NCI-H1092 treated with DMSO at 0.1 percent for 48 hours (cell line): ENCODE measurements at places on chromosomes 5 and 9.

- DNase-seq: no peak
Observed at GRCh38 chr9:12604164-12604821, 88.9 kb upstream of the TYRP1 start.

DNA sequence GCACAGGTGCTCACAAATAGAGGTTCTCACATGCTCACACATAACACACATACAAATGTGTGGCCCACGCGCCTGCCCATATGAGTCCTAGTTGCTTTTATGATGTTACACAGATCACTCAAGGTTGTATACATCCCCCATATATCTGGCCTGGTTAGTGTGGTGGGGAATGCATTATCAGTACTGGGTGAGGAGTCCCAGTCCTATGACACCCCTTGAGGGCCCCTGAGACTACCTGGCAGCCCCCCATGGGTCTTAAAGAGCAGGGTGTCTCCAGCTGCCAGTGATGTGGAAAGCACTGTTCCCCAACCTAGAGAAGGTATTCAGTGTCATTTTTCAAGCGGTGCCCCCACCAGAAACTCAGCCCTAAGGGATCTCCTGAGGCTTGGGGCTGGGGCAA lies 2.8 kb upstream of the HAND1 start:
- no peak for DNase-seq

DNA sequence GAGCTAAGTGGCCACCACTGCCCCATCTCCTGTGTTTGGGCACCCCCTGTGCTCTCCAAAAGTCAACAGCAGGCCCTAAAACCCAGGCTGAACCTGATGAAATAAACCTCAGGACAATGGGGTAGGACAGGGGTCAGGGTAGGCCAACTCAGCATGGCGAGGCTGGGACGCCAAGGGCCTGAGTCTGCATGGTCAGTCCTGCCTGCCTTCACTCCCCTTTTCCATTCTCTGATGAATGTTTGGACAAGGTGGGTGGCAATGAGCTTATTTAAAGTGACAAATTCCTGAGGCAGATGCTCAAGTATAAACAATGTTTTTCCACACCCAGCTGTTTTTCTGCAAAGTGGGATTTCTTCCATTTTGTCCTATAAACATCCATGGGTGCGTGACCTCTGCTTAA lies 47.2 kb upstream of the CXCL14 start:
- DNase-seq: no peak

- DNase-seq: no peak
Observed at GRCh38 chr5:141084487-141084989, 9.9 kb upstream of the PCDHB2 start.

- DNase-seq: no peak
Observed at GRCh38 chr9:14198047-14198840, 115.7 kb downstream of the NFIB start.

GRCh38 chr9:95598236-95598635 lies 81.5 kb upstream of the PTCH1 start:
- no peak for DNase-seq

DNA sequence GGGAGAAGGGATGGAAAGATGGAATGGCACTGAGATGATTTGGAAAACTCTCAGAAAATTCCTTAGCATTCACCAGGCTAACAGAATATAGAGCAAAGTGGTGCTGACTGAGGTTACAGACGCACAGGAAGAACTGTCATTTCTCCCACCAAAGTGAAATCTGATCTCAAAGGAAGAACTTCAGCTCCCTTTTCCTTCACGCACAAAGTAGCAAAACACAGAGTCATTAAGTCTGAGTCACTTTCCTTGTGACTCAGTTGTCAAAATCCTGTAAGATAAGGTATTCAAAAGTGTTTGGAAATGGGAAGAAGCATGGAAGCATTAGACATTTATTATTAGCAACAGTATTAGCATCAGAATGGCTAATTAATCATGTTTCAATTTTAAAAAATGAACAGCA lies 11.7 kb downstream of the MPDZ start:
- DNase-seq: no peak

DNA sequence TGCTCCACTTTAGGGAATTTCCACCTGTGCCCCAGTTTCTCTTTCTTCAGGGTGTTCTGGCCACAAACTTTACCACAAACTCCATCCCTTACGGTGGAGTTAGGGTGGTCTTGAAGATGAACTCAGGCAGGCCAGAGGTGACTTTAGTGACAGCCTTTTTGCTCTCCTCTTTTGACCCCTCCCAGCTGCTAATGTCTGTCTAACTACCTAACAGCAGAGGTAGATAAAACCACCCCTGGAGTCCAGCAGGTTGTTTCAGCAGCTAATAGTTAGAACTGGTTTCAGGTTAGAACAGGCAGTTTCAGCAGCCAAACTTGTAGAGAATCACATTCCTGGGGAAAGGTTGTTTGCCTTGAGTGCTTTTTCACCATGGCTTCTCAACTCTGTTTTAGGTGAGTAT lies 971.3 kb upstream of the CDH18 start:
- no peak for DNase-seq

- peak; percentile 0 for DNase-seq
Observed at GRCh38 chr5:54651482-54652076, 134.0 kb downstream of the SNX18 start.

GRCh38 chr9:31486630-31487029 lies 897.8 kb upstream of the ACO1 start:
- no peak for DNase-seq

DNA sequence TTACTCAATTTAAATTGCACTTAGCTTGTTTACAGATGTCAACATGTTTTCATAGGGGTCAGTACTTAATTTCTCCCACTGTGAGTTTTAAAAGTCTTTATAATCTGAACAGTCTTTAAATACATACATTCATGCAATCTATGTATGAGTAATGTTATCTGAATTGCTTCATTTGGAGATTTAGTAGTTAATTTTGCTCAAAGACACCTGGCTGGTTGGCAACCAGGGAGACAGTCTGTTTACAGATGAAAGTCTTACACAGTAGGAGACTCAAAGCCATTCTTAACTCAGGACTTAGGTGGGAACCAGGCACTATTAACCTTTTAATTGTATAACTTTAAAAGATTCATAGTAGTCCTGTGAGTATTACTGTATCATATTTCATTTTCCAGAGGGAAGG lies 29.3 kb downstream of the DAB2 start:
- no peak for DNase-seq

GRCh38 chr9:101567725-101568350 lies 26.9 kb downstream of the PPP3R2 start:
- no peak for DNase-seq

- no peak for DNase-seq
Observed at GRCh38 chr5:150053713-150054392, 32.5 kb downstream of the CSF1R start.

GRCh38 chr5:143016777-143017516 lies 246.8 kb downstream of the ARHGAP26 start:
- peak; percentile 44 for DNase-seq

- no peak for DNase-seq
Observed at GRCh38 chr9:129674229-129674628, 8.8 kb downstream of the PRRX2 start.

- DNase-seq: no peak
Observed at GRCh38 chr5:55989860-55990259, 4.9 kb downstream of the IL6ST start.

- DNase-seq: no peak
Observed at GRCh38 chr9:129204840-129205239, 26.8 kb upstream of the IER5L start.

DNA sequence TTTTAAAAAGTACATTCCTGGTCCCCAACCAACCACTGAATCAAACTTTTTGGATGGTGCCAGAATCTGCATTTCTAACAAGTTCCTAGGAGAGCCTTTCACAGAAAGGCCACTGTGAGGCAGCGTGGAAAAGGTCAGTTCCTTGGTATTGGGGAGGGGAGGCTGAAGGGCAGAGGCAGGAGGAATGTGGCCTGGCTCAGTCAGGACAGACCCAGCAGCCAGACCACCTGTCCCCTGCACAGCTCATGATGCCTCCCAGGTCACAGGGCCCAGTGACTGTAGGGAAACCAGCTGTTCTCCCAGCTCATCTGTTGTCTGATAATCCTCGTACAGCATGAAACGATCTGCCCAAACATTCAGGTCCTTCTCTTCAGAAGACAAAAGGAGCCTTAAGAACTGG lies 132.9 kb downstream of the LHFPL2 start:
- DNase-seq: no peak

- DNase-seq: no peak
Observed at GRCh38 chr9:78592811-78593210, 295.9 kb downstream of the PSAT1 start.

DNA sequence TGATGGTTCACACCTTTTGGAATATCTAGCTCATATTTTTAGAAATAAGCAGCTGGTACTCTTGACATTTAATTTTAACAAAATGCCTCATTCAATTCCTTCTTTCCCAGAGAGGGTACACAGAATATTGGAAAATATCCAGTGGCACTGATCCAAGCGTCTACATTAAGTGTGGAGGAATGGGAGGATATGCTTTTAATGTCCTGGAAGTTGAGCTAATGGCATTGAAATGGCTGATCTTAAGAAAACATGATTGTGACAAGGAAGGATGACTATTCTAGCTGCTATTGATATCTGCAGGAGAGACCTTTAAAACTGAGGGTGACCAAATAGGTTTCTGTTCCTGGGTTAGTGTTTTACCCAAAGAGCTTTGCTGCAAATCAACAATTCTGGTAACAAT lies 30.0 kb downstream of the ZNF366 start:
- DNase-seq: no peak

DNA sequence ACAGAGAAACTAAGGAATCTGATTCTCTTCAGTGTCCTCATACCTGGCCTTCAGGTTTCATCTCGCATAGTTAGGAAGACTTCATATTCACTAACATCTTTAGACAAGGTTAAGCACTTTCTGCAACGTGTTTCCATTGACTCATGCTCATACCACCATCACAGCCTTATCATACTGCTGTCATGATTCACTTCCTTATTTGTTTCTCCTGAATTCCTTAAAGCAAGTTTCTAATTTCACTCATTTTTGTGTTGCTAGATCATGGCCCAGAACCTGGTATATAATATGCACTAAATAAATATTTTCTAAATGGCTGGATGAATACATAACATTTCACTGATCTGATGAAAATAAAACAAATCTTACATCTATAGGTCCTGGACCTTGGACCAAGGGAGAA lies 472.9 kb downstream of the PRELID2 start:
- no peak for DNase-seq

DNA sequence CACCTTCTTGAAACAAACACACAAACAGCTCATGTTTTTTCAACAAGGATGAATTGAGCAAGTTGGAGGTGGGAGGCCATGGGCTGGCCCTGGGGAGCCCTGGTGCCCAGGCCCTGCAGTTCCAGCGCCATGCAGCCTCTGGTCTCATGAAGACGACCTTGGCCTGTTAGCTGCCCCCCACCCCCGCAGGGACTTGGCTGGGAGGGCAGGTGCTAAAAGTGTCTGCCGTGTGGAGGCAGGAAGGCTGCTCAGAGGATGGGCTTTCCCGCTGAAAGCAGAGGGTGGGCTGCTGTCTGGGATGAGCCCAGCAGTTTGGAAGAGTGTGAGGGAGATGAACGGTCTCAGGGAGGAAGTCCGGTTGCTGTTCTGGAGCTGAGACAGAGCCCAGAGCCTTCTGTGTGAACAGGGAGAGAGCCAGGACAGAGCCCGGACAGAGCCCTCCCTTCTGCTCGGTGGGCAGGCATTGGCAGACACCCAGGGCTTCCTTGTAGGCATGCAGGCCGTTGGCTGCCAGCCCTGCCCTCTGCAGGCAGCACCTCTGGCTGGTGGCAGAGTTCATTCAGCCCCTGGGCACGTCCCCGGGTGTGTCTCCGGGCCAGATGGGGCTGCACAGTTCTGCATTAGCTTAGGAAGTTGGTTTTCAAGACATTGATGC lies 18.7 kb downstream of the ROPN1L start:
- DNase-seq: no peak

- no peak for DNase-seq
Observed at GRCh38 chr9:126788046-126788445, 16.8 kb upstream of the ZBTB43 start.

DNA sequence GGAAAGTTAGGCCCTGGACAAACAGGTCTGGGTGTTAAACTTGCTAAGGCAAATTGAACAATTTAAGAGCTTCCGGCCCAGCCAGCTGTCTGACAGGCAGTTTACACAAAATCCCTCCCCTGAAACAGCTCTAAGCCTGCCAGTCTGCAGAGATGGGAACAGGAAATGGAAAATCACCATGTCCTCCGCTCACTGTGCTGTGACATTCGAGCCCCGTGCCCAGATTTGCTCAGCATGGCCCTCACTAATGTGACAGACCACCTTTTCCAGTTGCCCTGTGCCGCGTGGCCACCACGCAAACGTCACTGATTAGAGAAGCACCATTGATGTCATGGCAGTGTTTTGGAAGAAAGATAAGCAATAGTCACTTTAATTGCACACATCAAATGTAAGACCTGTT lies 41.0 kb downstream of the CCNJL start:
- DNase-seq: peak; percentile 54

DNA sequence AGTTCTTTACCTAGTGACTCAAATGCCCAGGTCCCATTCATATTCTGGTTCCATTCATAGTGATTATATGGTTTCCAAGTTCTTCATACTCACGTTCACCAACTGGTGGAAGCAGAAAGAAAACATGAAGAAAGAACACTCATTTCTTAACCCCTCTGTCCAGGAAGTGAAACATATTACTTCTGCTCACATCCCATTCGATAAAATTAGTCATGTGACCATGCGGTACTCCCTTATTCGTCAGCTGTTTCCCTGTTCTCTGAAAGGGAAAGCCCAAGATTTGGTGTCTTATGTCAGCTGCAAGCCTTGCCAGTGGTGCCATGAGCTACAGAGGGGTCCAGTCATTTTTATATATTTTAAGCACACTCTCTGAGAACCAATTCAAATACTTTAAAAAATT lies 387.0 kb upstream of the DMAC1 start:
- no peak for DNase-seq

GRCh38 chr5:37881359-37881758 lies 41.5 kb upstream of the GDNF start:
- DNase-seq: no peak

DNA sequence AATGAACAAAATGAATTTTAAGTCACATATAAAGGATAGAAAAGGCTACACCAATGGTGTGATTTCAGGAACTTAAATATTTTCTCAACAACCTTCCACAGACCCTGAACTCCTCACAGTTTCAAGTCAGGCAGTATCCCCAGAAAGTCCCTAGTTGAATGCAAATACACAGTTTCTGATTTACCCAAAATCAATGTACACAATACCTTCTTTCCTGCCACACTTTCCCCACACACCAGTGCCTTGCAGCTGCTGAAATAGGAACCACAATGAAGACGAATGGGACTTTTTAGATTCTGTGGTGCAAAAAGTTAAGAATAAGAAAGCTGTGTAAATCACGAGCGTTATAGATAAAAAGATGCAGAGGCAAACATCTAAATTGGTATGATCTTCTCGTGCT lies 552.4 kb upstream of the MEF2C start:
- DNase-seq: no peak

- no peak for DNase-seq
Observed at GRCh38 chr5:146600376-146600775, 84.4 kb upstream of the GPR151 start.

GRCh38 chr5:126462239-126463014 lies 39.2 kb downstream of the GRAMD2B start:
- DNase-seq: no peak

- DNase-seq: no peak
Observed at GRCh38 chr5:125865166-125865815, 557.9 kb upstream of the GRAMD2B start.
